ENCODE measurements at places on chromosomes 5 and 9.

DNA sequence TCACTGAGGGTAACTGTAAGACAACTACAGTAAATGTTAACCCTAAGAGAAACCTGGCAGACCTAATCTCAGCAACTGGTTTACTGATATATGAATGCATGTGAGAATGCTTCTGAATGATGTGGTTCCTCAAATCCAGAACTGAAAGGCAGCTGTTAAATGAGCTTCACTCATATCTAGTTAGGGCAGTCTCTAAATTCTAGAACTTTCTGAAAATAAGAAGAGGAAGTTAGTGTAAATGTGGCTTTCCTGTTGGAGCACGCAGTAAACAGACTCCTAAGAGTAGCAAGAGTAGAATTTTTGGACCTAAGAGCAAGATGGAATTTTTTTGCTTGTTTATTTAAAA is 117.9 kb upstream of the KCNN2 start:
- no peak for DNase-seq

DNA sequence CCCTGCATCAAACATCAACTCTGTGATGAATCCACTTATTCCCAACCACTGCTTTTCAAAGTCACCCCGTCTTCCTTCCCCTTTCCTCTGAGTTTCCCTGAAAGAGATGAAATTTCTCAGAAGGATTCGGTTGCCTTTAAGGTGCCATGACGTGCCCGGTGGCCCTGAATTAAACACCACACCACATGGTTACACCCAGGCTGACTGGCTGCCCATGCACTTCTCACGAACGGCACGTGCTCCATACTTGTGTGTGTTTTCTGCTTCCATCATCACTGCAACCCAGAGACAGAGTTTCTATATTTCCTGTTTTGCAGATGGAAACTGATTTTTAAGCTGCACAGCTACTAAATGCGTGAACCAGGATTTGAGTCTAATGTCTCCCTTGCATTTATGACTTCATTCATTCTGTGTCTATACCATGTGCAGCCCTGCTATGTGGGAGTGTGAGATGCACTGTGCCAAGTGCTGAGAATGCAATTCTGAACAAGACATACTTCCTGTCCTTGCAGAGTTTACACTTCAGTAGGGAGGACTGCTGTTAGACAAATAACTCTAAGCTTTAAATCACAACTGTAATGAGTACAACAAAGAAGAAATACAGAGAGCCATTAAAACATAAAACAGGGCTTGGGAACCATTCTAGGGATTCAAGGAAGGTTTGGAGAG is 162.9 kb downstream of the NXNL2 start:
- DNase-seq, result no peak

DNA sequence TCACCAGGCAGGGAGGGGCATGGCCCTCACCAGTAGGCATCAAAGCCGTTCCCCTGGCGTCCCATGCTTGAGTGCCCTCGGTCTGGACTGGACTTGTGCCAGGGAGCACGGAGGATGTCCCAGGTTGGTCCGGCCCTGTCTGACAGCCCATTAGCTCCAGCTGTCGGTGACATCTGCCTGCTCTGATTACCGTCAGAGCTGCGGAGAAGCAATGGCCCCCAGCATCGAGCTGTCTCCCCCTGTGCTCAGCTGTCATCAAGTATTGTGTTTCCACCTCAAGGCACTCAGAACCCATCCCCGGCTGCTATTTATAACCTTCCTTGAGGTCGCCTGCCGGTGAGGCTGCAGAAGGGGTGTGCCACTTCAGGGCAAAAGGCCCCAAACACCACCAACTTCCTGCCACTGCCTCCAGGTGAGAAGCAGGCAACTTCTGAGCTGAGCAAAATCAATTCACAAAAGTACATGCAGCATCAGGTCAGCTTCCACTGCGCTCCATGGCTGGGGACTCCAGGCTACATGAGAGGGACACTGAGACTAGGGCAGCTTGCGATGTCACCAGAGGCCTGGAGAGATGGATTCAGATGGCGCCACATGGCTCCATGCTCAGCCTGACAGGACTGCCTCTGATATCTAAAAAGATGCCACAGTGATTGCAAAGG is 142.7 kb downstream of the C5orf15 start:
- no peak for DNase-seq

DNA sequence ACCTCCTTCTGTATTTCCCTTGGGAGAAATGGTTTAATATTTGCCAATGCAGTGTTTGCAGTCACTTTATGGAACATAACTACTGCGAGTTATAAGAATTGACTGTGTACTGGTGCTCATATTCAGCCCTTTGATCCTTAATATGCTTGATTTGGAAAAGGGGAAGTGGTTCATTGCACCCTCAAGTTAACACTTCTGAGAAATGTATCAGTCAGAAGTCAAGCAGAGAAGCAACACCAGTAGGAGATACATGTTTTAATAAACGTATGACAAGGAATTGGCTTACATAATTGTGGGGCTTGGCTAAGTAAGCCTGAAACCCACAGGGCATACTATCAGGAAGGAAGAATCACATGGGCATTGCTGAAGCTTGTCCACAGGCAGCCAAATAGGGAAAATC is 131.0 kb upstream of the SPRY4 start:
- DNase-seq, result no peak

DNA sequence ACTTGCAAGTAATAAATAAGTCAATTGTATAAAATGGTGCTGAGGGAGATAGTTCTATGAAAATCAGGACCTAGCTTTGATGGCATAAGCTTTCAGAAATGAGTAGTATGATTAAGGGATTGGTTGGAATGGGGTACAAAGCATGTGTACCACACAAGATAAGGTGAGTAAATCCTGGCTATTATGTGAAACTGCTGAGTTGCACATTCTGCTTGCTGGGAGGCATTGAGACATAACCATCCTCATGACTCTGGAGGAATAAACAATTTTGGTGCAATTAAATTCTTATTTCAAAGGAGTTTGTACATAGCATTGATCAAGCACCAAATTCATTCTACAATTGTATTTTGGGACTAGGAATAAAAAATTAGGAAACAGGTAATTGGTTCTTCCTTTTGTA is 755.2 kb upstream of the ACO1 start:
- no peak for DNase-seq

GRCh38 chr5:9619331-9620092 is 10.6 kb downstream of the TAS2R1 start:
- no peak for DNase-seq

DNA sequence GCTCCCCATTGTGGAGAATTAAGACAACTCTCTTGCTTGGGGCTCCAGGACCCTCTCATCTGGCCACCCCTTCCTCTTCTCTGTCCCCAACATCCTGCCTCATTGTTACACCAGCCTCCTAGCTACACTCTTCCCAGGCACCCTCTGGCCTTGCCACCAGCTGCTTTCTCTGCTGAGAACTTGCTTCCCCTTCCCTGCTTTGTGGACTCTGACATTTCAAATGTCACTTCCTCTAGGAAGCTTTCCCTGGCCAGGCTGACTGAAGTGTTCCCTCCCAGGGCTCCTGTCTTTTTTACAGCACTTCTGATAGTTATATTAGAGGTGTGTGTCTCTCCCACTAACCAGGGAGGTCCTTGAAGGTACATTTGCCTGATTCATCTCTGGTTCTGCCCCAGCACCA is 194.0 kb upstream of the KLF4 start:
- DNase-seq, result no peak
